ENCODE measurements at places on chromosomes 7 and 10. TPM values are rescaled to one million over a fixed set of nuclear protein-coding genes. Genes with fewer than 3 reads are reported as not detected.

Gene SPDYE9
- polyA plus RNA-seq = not detected

Gene EIF3A
- polyA plus RNA-seq = 17.5 TPM

Gene ADARB2
- polyA plus RNA-seq = not detected

Gene SOSTDC1
- polyA plus RNA-seq = not detected

All from BJ (cell line).